Dermis microvascular lymphatic vessel endothelial cell (primary cell): ENCODE measurements at places on chromosomes 1 and 21. TPM values are rescaled to one million over a fixed set of nuclear protein-coding genes. Genes with fewer than 3 reads are reported as not detected.

RNU1-4 gene
- under 0.01 TPM in 2 replicates for total RNA-seq

KCNK1 gene
- total RNA-seq, result under 0.01 and 0.13 TPM in 2 replicates

WNT3A gene
- total RNA-seq, result not detected in 2 replicates

RPTN gene
- total RNA-seq, result not detected in 2 replicates

UBL4B gene
- not detected in 2 replicates for total RNA-seq

NR1I3 gene
- not detected in 2 replicates for total RNA-seq

C8A gene
- not detected in 2 replicates for total RNA-seq

- no peak for DNase-seq
Observed at GRCh38 chr21:33412832-33413519, 9.8 kb downstream of the IFNGR2 start.

- no peak for DNase-seq
Observed at GRCh38 chr1:59077466-59078069, 219.3 kb upstream of the FGGY start.

DNA sequence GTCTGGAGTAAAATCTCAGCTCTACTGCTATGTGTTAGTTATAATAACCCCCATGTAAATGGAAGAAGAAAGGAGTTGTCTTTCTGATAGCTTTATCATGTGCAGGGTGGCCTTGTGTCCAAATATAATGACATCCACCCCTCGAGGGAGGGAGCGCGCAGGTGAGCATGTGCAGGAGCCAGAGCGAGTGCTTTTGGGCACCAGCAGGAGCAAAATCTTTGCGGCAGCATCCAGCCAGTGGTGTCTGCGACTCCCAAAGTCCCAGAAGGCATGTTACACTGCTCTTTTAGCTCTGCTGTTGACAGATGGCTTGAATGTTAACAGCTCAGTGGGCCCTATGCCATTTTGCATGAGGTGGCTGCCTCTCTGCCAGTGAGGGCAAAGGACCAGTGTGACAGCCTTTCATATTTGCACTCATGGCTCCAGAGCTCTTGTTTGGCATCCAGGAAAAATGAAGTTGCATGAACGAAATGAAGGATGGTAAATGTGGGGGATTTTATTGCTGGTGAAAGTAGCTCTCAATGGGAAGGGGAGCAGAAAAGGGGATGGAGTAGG is 146.7 kb downstream of the HMCN1 start:
- DNase-seq, result no peak

DNA sequence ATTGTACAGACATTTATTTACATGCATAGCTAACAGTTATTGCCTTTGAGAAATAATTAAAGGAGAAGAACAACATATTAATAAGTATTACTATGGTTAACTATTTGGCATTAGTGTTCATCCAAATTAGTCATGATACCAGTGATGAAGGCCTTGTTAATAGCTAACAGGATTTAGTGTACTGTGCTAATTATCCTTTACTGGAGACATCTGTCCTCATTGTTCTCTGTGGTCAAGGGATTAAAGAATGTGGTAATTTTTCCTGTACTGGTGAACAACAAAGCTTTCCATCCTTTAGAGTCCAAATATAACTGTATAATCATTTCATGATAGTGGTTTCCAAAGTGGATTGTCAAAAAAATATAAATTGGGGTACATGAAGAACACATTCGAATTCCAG is 103.9 kb downstream of the ADGRL4 start:
- no peak for DNase-seq

- no peak for DNase-seq
Observed at GRCh38 chr1:69328186-69328585, 239.5 kb upstream of the LRRC7 start.

- no peak for DNase-seq
Observed at GRCh38 chr1:19639999-19640362, 4.1 kb upstream of the NBL1 start.

GRCh38 chr1:169711469-169712308 is at the start of gene SELL:
Gene SELL (minus strand): TSS chr1:169711620. CDS start chr1:169711498, 122 bp downstream.
- DNase-seq, result peak; percentile 83

DNA sequence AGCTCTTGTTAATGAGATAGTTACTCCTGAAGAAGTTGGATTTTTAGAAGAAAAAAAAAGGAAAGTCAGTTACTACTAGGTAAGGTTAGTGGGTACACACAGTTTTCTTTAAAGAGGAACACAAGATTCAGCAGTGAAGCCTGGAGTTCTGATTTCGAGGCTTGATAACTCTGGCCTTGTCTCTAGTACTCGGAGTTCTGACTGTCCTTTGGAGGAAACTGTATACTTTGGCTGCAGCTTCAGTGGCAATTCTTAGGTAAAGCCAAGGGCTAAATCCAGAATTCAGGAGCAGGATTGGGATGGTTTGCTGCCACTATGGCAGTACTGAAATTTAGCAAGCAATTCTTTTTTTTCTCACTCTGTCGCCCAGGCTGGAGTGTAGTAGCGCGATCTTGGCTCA is 9.2 kb downstream of the ACADM start:
- DNase-seq, result no peak

- no peak for DNase-seq
Observed at GRCh38 chr1:197972406-197972805, 55.2 kb downstream of the LHX9 start.

DNA sequence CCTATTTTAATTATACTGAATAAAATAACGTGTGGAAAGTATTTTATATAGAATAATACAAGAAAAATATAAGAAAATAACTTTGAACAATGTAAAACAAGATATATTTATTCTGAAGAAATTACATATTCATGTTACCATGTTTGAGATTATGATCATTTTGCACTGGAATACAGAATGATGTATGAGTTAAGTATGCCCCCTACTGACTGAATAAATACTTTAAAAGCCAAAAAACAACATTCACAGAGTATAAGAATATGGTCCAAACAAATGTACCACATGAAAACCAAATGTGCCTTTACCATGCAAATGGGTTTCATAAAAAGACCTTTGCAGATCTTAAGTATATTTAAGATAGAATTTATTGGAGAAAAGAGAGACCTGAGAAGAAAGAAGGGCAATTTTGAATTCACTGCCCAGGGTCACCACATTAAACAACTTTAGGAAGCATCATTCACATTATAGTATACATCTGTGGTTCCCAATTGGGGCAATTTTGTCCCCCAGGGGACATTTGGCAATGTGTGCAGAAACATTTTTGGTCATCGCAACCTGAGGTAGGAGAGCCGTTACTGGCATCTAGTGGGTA is 136.6 kb upstream of the GFI1 start:
- DNase-seq, result peak; percentile 20

GRCh38 chr1:38527373-38527966 is 332.1 kb downstream of the RRAGC start:
- no peak for DNase-seq

GRCh38 chr1:89616844-89617627 is 15.9 kb upstream of the LRRC8C start:
- DNase-seq, result no peak

DNA sequence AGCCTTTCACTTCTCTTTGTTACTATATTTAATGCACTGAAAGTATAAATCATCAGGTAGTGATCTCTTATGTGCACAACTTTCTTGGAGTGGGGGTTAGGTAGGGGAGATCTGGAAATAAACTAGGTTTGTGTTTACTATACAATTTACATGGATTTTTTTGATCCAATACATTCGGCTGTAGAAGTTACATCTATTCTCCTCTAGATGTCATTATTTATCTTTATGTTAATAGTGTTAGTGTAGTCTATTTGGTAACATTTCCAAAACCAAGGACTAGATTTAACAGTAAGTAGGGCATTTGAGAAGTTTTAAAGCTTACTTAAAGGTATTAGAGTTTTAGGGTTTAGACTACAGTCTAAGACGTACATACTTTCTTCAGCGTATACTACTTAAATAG is 5.4 kb downstream of the VPS45 start:
- DNase-seq, result no peak

- no peak for DNase-seq
Observed at GRCh38 chr1:37676281-37677142, 15.8 kb upstream of the CDCA8 start.

- no peak for DNase-seq
Observed at GRCh38 chr21:37987668-37988067, 71.4 kb upstream of the KCNJ6 start.

GRCh38 chr21:37153935-37154350 is 80.9 kb downstream of the TTC3 start:
- no peak for DNase-seq

DNA sequence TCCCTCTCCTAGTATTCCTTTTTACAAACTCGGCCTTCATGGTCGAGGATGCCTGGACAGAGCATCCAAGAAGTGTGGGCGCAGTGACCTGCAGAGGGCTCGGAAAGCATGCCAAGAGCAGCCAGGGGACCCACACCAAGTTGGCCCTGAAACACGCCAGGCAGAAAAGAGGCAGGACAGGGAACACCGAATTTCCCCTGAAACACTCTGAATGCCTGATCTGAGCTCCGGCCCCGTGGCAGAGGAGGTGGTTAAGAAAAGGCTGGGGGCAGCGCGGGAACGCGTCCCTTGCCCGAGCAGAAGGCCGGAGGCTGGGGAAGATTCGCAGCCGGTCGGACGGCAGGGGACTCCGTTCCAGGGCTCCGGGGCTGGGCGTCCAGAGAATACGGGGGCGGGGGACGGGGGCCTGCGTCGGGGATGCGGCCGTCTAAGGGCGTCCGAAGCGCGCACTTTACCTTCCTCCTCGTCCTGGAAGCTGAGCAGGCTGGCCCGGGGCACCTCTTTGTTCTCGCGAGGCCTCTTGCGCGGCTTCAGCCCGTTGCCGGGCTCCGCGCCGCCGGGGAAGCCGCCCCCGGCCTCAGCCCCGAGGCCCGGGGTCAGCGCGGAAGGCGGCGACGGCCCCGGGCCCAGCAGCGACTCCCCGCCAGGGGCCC is 558 bp downstream of the PAXBP1 start:
- peak; percentile 70 for DNase-seq

GRCh38 chr1:9942399-9942938 is 722 bp downstream of the LZIC start:
- DNase-seq, result peak; percentile 75

- DNase-seq, result no peak
Observed at GRCh38 chr21:38280454-38280853, 23.7 kb downstream of the KCNJ15 start.

DNA sequence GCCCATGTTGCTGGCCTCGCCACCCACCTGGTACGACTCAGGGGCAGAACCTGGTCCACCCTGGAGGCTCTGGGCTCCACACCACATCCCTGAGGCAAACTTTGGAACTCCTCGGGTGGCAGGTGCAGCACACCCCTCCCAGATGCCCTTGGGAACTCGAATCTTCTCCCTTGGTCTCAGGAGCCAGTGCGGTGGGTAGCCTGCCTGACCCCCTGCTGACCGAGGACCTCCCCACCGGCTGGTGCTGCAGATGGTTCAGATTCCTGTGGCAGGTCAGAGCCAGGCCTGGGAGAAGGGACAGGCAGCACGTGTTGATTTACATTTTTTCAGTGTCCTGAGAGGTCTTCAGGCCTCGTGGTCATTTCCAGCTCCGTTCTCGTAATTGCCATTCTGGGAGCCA is 6.3 kb upstream of the CFAP410 start:
- no peak for DNase-seq

DNA sequence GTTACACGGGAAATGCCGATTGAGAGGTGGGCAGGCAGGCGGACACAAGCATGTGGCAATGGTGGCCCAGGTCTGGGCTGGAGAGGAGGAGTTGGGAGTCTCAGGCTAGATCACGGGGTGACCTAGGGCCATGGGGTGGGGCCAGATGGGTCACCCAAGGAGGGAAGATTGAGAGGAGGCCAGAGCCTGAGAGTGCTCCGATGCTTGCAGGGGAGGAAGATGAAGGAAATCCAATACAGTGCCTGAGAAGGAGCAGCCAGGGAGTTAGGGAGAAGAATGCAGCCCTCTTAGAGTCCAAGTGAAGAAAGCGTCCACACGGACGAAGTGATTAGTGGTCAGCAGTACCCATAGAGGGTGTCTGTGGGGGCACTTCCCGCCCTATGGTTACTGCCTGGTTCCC is 61.4 kb upstream of the FAM3B start:
- DNase-seq, result no peak

- DNase-seq, result peak; percentile 86
Observed at GRCh38 chr1:36350659-36351226, 27.3 kb upstream of the EVA1B start.

GRCh38 chr1:245322673-245323072 is 167.9 kb downstream of the KIF26B start:
- no peak for DNase-seq

DNA sequence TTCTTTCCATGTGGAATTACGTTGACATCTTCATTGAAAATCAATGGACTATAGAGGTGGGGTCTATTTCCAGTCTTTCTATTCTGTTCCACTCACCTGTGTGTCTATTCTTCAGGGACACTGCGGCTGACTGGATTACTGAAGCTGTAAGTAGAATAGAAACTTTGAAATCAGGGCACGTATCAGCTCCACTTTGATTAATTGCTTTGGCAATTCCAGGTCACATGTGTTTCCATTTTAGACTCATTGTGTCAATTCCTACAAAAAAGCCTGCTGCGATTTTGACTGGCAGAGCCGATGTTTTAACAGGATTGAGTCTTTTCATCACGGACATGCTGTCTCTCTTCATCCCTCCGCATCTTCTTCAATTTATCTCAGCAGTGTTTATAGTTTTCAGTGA is 20.9 kb upstream of the RNF223 start:
- DNase-seq, result no peak

DNA sequence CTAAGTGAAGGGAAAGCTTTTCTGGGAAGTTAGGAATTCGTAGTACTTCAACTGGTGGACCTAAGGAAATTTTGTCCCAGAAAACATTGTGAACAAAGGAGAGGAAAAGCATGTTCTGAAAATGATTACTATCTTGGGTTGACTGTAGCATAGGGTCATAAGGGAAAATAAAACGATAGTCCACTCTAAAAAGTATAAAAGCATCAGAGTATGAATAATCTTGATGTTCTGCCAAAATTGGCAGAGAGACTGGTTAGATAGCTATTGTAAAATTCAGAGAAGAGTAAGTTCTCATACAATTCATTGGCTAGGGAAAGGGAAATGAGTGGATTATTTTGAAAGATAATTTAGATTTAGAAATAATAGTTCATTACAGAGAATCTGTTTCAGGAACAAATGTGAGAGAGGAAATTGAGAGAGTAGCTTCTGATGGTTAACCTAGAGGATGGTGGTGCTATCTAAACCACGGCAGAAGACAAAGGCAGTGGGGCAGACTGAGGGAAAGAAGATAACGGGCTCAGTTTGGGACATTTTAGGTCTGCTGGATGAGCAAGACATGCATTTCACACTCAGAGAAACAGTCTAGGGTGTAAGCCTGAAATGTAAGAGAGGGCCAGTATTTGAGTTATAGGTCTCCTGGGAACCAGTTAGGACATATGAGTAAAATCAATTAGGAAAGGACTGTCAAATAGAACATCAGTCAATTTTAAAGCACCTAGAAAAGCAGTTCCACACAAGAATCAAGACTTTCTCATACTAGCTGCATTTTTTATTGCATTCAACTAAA is 799.3 kb upstream of the CXADR start:
- DNase-seq, result peak; percentile 73

DNA sequence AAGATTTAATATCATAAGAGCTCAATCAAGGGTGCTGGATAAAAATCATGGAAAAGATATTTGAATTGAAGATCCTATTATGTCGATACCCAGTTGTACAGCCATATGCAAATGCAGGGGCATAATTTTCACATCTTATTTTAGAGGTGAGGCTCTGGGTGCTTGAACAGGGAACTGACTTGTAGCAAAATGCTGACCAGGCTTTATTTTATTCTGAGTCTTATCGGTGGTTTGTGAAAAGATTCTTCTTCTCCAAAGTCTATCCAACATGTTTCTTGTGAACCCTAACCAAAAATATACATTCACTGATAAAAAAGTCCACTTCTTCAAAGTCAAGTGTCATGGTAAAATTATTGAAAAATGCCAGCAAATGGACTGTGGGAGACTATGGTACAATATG is 475.5 kb upstream of the NEGR1 start:
- no peak for DNase-seq
